ENCODE measurements at places on chromosomes 4 and X.

- DNase-seq = peak; percentile 37
Measured at GRCh38 chr4:20252656-20253282, 1.1 kb downstream of the SLIT2 start.

- DNase-seq = no peak
Measured at GRCh38 chr4:1978226-1978625, 30.5 kb downstream of the NELFA start.

DNA sequence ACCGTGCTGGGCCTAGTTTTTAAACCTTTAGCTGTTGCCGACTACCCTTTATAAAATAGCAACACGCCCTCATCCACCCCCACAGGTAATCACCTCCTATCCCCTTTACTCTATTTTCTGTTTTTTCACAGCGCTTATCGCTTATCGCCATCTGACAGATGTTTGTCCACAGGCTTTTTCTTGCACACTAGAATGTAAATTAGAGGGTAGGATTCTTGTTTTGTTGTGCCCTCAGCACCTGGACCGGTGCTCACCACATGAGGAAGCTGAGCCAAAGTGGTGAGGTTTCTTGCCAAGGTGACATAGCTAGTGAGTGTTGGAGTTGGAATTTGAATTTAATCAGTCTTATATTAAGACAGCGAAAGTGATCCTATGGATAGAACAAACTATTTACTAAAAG is 2.9 kb upstream of the RBBP7 start:
- peak; percentile 1 for DNase-seq

DNA sequence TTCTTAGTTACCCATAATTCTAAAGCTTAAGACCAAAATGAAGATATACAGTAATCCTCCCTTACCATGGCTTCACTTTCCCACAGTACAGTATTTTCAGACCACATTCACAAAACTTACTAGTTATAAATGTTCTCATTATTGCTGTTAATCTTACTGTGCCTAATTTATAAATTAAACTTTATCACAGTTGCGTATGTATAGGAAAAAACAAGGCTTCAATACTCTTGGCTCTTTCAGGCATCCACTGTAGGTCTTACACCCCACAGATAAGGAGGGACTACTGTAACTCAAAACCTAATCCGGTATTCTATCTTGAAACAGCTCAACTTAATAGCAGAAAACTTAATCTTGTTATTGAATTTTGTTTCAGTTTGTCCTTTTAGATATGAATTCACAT is 3.6 kb downstream of the HMGB2 start:
- no peak for DNase-seq

GRCh38 chr4:65316534-65316933 is 353.8 kb downstream of the EPHA5 start:
- no peak for DNase-seq

DNA sequence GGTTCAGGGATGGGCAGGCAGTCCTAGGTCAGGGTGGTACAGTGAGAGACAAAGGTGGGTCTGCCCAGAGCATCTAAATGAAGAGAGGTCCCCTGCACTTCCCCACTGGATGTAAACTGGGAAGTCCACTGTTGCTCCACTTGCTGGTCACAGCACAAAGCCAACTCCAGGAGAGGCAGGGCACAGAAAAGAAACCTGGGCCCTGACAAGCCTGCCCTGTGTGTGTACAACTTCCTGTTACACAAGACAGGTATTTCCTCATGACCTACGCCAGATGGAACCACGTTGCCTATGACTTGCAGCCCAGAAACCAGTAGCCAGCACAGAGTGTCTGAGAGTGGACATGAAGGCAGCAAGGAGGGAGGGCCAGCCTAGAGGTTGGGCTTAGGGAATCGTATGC is 161.8 kb downstream of the SH3KBP1 start:
- DNase-seq = no peak

DNA sequence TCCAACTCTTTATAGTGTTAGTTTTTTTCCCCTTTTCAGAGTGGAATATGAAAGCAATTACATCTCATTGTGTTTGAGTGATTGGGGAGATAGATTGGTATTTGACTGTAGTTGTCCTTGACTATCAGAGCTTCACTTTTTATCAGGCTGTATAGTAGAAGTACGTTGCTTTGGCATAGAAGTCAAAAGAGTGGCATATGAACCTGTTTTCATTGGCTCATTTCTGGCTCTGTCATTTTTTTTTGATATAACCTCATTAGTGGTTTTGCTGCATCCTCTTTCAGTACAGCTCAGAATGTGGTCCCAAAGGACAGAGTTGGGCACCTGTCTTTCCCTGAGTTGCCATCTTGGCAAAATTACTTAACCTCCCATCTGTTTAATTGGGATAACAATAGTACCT is 1.4 kb downstream of the TMA16 start:
- DNase-seq = no peak

DNA sequence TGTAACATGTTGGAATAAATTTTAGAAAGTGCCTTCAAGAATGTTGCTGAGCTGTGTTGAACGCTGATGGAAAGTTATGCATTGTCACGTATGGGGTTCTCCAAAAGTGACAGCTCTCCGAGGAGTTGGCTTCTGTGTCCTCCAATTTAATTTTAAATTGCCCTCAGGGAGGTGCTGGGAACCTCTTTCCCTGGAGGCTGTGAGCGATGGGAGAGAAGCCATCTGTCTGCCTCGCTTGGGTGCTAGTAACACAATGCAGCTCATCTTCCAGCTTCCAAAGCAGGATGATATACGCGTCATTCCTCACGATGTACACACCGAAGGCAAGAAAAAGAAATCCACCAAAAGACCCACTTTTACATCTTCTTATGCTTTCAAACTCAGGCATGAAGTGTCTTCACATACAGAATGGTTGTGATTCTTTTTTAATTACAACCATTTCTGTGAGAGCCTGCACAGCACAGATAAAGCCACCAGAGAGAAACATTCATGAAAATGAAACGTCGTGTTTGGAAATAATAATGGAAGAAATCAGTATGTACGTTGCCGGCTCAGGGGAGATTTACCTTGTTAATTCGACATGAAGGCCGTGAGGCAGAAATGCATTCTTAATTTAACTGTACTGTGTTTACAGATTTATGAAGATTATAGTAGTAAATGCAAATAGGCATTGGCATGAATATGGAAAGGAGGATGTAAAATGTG is 218.9 kb downstream of the ASMT start:
- no peak for DNase-seq

- no peak for DNase-seq
Measured at GRCh38 chr4:72591547-72592454, 22.8 kb upstream of the ADAMTS3 start.

DNA sequence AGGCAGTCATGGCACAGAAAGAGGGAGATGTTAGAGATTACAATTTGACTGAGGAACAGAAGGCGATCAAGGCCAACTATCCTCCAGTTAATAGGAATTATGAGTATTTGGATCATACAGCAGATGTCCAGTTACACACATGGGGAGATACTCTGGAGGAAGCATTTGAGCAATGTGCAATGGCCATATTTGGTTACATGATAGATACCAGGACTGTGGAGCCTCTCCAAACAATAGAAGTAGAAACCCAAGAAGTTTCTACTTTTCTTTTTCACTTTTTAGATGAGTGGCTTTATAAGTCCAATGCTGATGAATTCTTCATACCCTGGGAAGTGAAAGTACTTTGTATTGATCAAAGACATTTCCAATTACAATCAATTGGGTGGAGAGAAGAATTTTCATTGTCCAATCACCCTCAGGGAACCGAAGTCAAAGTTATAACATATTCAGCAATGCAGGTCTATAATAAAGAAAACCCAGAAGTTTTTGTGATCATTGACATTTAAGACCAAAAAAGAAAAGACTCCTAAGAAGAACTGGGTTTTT is 139.1 kb downstream of the MAB21L2 start:
- no peak for DNase-seq

- DNase-seq = no peak
Measured at GRCh38 chrX:84320614-84321013, 132.6 kb upstream of the RPS6KA6 start.

GRCh38 chrX:97030947-97031346 is 147.2 kb downstream of the RPA4 start:
- DNase-seq = no peak

- no peak for DNase-seq
Measured at GRCh38 chr4:67725981-67726380, 25.0 kb upstream of the UBA6 start.

GRCh38 chr4:3527914-3528876 is 4.0 kb downstream of the LRPAP1 start:
- DNase-seq = no peak

- DNase-seq = no peak
Measured at GRCh38 chrX:15344106-15344505, 8.8 kb upstream of the PIGA start.

- peak; percentile 24 for DNase-seq
Measured at GRCh38 chrX:153723351-153724251, 586 bp downstream of the BCAP31 start.

DNA sequence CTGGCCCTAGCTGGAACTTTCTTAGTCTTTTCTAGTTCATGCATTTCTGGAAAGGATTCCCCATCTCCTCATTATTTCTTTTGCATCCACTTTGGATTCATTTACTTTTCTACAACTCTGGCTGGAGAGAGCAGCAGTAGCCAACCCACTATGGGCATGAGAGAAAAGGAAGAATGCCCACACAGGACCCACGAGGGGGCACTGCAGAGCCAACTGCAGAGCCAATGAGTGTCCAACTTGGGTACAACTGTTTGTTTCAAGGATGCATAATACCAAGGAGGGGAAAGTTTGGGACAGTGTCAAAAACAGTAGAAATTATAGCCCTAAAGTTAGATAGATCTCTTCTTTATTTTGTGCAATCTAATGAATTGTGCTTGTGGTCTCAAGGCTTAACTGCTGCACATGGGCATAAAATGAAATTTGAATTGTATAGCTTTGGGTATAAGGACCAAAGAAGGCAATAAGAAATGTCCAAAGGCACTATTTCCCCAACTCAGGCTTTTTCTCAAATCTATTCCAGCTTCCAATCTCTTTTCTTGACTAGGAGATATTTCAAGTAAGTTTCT is 230.6 kb downstream of the NSUN7 start:
- DNase-seq = no peak

DNA sequence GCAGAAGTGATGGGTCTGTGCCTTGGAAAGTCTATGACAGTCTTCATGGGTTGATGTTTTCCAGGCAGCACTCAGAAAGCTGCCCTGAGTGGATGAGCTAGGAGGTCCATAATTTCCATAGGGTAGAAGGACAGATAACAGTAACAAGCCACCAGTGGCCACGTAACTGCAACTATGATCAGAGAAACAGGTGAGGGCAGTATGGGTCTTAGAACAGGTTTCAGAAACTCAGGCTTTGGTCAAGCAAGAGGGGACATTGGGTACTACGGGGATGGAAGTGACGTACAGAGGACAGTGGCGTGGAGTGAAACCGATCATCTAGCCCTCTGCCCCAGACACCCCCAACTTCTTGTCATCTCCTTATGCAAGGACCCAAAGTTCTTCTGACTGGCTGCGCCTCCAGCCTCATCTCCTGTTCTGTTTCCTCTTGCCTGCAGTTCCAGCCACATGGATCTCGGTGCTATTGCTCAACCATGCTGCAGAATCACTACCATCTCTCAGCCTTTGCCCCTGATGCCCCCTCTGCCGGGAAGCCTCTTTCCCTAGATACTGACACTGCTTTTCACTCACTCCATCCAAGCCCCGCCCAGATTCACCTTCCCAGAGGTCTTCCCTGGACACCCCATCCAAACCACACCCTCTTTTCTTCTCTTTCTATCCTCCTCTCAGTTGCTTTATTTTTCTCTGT is 123.4 kb downstream of the MFAP3L start:
- no peak for DNase-seq

- DNase-seq = no peak
Measured at GRCh38 chr4:76260571-76260970, 9.1 kb downstream of the FAM47E start.

DNA sequence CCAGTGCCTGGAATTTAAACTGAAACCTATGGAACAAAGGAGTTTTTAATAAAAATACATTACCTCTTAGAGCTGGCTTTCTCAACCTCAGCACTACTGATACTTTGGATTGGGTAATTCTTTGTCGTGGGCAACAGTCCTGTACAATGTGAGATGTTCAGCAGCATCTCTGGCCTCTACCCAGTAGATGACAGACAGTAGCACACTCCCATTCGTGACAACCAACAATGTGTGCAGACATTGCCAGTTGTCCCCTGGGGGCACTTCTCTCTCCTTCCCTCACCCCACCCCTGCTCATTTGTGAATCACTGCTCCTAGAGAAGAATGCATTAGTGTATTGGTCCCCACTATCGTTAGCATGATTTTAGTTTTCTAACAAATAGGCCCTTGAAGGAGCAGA is 16.2 kb downstream of the GPAT3 start:
- no peak for DNase-seq

GRCh38 chr4:4247696-4248028 is 361 bp downstream of the TMEM128 start:
- no peak for DNase-seq
